ENCODE measurements at places on chromosomes 2 and 18. TPM values are rescaled to one million over a fixed set of nuclear protein-coding genes. Genes with fewer than 3 reads are reported as not detected.

DNA sequence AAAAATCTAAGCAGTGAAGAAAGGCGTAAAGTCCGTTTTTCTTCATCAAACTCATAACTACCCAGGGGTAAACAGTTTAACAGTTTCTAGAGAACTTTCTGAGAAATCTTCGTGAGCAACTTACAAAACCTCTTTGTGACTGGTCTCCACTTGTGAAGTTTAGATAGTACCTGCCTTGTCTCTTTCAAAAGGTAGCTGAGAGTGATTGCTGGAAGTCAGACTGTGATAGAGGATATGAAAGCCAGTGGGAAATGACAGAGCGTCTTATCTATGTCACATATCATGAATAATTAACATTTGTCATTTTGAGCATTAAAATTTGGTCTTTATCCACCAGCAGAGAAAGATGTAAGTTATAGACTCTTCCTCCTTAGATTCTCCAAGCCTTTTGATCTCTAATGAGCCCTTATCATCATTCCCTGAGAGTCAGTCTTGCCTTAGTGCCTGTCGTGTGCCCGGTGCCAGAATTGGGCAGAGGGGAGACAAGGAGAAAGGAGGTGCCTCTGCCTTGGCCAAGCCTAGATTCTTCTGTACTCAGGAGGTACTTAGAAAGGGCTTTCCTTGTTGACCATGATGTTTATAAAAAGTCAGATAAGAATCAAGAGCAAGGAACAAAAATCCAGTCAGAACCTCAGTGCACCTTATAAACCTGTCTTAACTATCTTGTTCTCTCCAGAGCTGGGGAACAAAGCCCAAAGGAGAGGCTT is 205.1 kb upstream of the EPAS1 start:
- H3K4me1 ChIP-seq = peaks cover 8% of the 10 kb centered on the region
- H3K4me3 ChIP-seq = no peak overlapping the region
- H3K27ac ChIP-seq = no peak overlapping the region
- no peaks in the 10 kb centered on the region for H3K27me3 ChIP-seq

GRCh38 chr2:16096962-16097361 is 156.6 kb downstream of the MYCN start:
- no peak overlapping the region for H3K27ac ChIP-seq
- no peaks in the 10 kb centered on the region for H3K36me3 ChIP-seq
- no peak for DNase-seq
- peaks cover 14% of the 10 kb centered on the region for H3K4me1 ChIP-seq
- H3K27me3 ChIP-seq = peaks cover 6% of the 10 kb centered on the region
- H3K4me3 ChIP-seq = no peak overlapping the region

GRCh38 chr2:120985997-120986651 is 250.5 kb downstream of the GLI2 start:
- peaks cover 8% of the 10 kb centered on the region for H3K27me3 ChIP-seq
- H3K36me3 ChIP-seq = peaks cover 4% of the 10 kb centered on the region
- H3K4me1 ChIP-seq = no peaks in the 10 kb centered on the region

GRCh38 chr2:176178038-176178756 is 10.3 kb upstream of the HOXD1 start:
- peaks cover 46% of the 10 kb centered on the region for H3K4me1 ChIP-seq
- peaks cover 11% of the 10 kb centered on the region for H3K36me3 ChIP-seq
- DNase-seq = no peak
- peak overlapping the region; percentile 83 for H3K4me3 ChIP-seq

DNA sequence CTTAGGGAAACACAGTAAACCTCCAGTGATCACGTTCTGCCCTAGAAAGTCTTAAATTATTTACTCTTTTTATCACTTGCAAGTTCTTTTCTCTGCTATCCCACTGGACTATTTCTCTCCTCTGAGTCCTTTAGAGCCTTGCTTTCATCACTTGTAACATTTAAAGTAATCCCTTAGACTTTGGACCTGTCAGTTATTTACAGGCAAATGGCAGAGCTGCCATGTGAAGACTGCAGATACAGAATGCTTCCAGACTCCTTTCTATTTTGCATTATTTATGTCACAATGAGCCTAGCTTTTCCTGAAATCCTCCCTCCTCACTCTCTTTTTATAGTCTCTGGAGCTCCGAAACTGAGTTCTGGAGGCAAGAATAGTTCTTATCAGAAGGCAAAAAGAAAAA is 325.6 kb upstream of the TRIB2 start:
- no peak overlapping the region for H3K27ac ChIP-seq
- no peaks in the 10 kb centered on the region for H3K27me3 ChIP-seq
- DNase-seq = no peak
- H3K4me1 ChIP-seq = no peaks in the 10 kb centered on the region
- H3K4me3 ChIP-seq = no peak overlapping the region

GRCh38 chr2:138086576-138086975 is 122.3 kb downstream of the HNMT start:
- DNase-seq = no peak
- no peak overlapping the region for H3K4me3 ChIP-seq
- H3K4me1 ChIP-seq = no peaks in the 10 kb centered on the region
- no peak overlapping the region for H3K27ac ChIP-seq
- no peaks in the 10 kb centered on the region for H3K36me3 ChIP-seq

GRCh38 chr2:176766005-176766404 is 446.6 kb upstream of the HNRNPA3 start:
- H3K27me3 ChIP-seq = peaks cover 6% of the 10 kb centered on the region
- H3K4me3 ChIP-seq = no peak overlapping the region
- H3K4me1 ChIP-seq = peaks cover 15% of the 10 kb centered on the region
- no peak overlapping the region for H3K27ac ChIP-seq

The SLC8A1 gene
- 0.80 TPM for total RNA-seq

The RALBP1 gene
- 56.8 TPM for total RNA-seq

The NLRC4 gene
- total RNA-seq = not detected

The NYAP2 gene
- total RNA-seq = not detected
